ENCODE measurements at places on chromosomes 4 and X.

DNA sequence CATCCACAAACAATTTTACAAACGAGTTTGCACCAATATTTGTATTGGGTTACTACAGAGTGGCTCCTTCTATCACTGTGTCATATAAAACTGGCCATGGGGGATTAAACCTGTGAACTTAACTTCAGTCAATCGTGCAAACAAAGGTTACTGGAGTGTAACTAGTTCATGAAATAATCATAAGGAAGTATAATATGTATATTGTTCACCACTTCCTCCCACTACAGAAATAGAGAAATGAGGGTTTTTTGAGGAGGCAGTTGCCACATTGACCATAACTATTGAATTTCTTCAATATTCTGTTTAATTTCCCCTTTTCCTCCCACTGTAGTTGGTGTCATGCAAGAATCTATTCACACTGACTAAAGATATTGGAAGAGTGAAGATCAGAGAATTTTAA lies at the start of gene GPR82:
Gene GPR82 (plus strand): TSS at position 356 of the 400 bp plus-strand sequence. CDS start 2,846 bp downstream, outside the sequence.
- DNase-seq: no peak

DNA sequence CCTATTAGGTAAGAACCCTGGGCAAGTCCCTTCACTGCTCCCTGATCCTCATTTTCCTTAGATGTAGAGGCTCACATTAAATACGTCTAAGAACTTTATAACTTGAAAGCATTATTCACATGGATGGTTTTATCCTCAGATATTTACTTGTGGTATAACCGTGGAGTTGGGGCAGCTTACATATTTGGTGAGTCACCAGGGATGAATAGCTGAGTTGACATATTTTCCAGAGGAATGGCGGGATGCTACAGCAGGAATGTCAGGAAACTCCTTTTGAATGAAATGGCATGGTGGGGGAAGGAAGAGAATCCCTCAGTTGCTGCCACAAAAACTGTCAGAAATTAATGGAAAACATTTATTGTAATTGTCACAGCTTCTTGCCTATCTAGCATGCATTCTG lies 165.3 kb upstream of the RPS6KA3 start:
- no peak for DNase-seq

DNA sequence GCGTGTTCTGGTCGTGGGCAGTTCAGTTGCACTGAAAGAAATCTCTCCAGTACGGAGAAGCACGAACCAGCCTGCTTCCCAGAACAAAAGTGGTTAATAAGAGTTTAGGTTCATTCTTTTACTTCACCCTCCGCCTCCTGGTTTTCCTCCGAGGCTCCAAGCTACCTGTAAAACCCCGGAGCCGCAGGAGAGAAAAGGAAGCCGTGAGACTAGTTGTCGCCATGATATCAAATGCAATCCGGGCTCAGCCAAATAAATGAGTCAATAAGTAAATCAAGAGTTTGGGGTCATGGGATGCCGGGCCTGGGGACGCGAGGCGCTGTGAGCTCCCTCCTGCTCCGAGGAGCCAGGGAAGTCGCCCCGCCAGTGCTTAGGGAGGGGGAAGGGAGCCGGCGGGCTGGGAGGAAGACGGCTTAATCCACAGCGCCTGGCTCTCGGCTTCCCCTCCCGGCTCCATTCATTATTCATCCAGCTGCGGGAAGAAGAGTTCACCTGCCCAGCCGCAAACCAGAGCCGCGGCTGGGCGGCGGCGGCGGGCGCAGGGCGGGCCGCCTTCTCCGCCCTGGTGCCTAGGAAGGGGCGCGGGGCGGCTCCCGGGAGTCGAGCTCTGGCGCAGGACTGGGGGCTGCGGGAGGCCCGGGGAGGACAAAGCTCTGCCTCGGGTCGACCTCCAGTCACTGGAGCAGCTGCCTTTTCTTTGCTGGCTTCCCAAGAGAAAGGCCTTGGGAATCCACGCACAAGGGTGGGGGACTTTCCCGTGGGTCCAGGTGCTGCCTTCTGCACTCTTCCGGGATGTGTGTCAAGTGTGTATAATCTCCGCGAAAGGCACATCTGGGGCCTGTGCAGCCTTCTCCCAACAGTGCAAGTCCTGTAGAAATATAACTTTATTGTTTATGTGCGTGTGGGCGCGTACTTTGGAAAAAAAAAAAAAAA lies 1.7 kb downstream of the FRAS1 start:
- no peak for DNase-seq

DNA sequence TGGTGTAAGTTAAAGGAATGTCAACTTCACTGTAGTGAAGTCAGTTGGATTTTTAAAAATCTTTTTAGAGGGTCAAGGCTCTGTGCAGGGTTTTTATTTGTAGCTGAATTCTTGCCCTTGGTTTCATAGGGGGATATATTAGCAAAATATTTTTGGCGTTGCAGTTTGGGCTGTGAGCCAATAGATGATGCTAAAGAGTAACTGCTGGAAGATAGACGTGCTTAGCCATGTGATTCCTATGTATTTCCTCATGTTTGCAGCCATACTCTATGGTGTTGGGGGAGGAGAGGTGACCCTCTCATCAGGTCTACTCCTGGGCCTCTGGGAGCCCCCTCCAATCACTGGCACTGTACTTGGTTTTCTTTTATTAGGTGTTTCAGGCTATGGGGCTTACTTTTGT lies 246.7 kb upstream of the ARHGAP24 start:
- no peak for DNase-seq

DNA sequence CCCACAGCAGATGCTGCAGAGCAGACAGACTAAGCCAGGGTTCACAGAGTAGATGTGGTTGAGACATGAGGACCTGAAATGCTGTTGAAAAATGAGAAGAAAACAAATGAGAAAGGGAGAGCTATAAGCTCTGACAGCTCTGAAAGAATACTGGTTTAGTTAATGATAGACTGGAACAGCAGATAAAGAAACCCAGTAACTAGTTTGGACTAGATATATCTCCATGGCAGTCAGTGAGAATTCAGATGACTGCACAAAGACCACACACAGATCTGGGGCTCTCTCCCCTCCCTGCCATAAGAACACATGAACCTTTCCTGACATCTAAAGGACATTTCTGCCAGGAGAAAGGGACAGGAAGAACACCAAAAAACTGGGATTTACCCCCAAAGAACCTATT lies 8.2 kb downstream of the NAA11 start:
- DNase-seq: no peak

DNA sequence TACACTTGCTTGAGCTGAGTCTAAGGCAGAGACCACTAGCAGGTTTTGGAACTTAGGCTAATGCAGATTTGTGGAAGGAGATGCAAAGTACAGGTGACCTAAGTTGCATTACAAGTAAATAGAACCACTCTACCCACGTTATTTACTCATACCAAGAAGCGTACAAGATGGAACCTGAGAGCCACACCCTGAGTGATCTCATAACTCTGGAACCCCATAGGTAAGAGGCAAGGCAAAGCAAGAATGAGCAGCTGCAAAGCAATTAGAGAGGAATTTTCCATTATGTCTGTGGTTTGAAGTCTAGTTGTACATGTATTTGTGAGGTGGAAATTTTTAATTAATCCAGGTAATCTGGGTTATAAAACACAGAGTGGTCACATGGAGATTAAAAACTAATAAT lies 55.4 kb downstream of the CC2D2A start:
- DNase-seq: no peak

Measured in central memory CD4-positive, alpha-beta T cell (primary cell).